Stimulated activated CD8-positive, alpha-beta memory T cell treated with anti-CD3 and anti-CD28 coated beads, Interleukin-12 subunit alpha, Interleukin-12 subunit beta, amount 100 ng/mL, for 1 hour (primary cell): ENCODE measurements at places on chromosomes 7 and 10.

- DNase-seq: peak; percentile 29
Observed at GRCh38 chr7:65980478-65981250, 1.3 kb downstream of the GUSB start.

GRCh38 chr7:95269640-95270039 is 54.7 kb downstream of the PON1 start:
- DNase-seq: no peak

DNA sequence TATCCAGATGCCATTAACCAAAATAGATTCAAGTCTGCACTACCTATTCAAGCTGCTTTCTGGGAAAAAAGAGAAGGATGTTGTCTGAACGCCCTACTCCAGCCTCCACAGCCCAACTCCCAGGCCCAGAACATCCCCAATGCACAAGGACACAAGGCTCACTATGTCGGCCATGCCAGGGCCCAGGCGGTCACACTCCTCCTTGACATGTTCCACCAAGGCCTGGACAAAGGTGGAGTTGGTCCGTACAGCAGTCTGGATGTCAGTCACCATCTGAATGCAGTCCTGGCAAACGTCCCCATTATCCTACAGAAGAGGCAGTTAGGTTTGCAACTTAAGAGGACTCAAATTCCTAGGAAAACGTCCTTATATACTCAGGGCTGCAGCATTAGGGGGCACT is 23.2 kb downstream of the PSAP start:
- DNase-seq: no peak

DNA sequence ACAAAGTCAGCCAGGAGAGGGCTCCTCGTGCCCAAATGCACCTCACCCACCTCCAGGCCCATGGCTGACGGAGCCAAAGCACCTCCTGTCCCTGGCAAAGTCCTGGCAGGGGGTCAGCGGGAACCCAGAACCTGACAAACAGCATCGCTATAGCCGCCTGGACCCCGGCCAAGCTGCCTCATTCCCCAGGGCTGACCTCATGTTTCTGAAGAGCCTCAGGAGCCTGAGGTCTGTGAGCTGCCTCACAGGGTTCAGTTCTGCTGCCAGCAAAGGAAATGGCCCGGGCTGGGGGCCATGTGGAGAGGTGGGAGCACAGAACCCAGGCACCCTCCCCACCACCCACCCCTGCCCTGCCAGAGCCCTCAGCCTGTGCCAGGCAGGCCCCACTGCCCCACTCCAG is 4.2 kb upstream of the NANOS1 start:
- no peak for DNase-seq

- no peak for DNase-seq
Observed at GRCh38 chr10:93844979-93845626, 48.7 kb upstream of the SLC35G1 start.

DNA sequence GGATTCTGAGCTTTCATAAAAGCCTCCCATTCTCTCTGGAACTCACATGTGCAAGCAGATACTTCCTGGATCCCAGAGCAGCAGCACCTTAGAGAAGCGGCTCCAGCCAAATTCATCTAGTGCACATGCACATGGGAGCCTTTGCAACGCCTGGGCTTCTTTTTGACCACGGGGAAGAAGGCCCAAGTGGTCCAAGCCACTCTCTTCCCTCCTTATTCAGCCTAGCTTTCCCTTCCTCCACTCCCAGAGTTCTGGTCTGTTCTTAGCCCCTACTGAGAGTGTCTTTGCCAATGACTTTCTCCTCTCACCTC is 118.7 kb downstream of the ZNF365 start:
- no peak for DNase-seq

GRCh38 chr7:6554848-6555247 is 3.6 kb upstream of the GRID2IP start:
- DNase-seq: no peak

DNA sequence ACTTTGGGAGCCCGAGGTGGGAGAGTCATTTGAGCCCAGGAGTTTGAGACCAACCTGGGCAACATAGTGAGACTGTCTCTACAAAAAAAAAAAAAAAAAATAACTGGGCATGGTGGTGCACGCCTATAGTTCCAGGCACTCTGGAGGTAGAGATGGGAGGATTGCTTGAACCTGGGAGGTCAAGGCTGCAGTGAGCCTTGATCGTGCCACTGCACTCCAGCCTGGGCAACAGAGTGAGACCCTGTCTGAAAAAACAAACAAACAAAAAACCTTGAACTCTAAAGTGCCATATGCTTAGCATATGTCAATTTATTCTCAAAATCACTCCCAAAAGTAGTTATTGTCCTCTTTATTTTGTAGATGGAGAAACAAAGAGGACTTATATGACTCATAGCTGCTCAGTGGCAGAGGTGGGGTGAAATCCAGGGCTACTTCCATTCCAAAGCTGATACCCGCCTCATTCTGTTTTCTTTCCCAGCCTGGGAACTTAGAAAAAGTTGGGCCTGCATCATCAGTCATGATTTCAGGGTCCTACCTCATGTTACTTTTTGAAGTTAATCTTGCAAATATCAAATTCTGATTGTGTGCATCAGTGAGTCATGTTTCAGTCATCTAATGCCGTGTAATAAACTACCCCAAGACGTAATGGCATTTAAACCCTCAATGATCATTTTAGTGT is 13.3 kb downstream of the DHTKD1 start:
- DNase-seq: no peak

DNA sequence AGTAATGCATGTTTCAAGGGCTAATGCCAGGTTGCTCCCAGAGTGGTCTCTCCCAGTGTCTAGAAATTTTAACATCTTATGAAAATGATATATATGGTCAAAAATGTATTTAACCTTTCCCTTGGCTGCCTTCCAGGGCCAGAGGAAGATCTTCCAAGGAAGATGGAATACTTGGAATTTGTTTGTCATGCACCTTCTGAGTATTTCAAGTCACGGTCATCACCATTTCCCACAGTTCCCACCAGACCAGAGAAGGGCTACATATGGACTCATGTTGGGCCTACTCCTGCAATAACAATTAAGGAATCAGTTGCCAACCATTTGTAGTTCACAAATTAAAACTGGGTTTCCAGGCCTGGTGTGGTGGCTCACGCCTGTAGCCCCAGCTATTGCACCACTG is 9.0 kb downstream of the GATAD1 start:
- no peak for DNase-seq

GRCh38 chr10:124253006-124253405 is 159.6 kb upstream of the CHST15 start:
- no peak for DNase-seq

DNA sequence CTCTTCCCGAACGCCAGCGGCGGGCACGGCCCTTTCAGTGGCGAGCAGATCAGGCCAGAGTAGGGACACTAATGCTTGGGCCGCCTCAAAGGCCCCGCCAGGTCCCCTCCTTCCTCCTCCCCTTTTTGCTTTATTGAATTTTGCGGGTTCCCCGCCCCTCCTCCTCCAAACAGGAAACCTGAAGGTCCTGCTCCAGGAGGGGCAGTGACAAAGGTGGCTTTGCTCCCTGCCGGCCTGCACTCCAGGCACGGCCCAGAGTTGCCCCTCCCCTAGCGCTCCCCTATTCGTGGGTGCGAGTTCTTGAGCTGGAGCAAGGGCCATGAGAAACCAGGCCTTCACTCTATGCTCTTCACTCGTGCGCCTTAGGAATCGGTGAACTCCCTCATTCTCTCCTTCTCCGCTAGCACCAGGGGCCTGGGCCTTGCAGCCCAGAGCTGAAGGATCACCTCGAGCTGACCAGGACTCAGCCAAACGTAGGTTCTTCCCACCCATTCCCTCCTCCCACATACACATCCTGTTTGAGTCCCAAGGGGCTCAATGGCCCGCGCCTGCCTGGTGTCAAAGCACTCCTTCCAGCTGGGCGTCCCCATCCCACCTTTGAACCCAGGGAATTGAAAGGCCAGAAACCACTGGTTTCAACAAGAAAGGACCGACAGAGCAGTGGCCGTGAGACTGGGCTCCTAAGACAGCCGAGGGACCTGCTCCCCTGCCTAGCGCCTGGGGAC is 619 bp upstream of the HOXA6 start:
- DNase-seq: no peak

DNA sequence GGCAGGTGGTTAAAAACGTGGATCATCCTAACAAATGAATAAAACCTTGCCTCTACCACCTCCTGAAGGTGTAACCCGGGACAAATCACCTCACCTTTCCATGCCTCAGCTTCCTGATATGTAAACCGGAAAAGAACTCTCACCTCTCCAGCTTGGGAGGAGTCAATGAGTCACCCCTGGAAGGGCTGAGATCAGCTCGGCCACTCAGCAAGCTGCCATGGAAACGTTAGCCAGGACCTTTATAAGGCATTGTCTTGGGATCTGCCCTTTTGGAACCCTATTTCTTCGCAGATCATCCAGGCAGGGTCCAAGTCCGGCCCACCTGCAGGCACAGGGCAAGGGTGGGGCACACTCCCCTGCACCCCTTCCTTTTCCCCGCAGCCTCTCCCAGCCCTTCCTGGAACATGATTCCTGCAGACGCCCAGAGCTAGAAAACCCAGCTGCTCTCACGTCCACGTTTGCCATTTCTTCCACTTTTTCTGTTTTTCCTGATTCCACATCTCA is 81.6 kb upstream of the PFKP start:
- no peak for DNase-seq

DNA sequence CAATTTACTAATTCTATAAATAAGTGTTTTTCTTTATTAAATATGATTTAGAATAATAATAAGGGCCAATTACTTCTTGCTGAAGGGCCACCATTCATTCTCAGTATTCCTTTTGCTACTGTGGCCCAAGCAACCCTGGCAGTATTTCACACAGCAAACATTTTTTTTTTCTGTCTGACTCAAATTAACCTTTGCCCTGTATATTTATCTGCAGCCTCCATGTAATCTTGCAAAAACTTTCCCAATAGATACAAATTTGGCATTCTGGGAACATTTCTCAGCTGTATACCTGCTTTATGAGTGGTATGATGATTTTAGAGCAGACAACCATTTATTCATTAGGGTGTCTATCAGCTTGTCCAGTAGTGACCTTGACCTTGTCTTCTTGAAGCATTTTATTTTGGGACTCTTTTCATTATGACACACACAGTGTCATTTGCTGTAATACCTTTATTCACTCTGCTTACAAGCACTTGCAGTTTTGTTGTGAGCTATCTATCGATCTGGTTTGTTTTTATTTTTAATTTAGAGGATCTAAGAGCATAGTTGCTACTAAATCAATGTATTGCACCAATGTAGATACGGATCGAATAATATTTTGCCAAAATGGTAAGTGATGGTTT is 159.7 kb upstream of the PLXDC2 start:
- DNase-seq: no peak

DNA sequence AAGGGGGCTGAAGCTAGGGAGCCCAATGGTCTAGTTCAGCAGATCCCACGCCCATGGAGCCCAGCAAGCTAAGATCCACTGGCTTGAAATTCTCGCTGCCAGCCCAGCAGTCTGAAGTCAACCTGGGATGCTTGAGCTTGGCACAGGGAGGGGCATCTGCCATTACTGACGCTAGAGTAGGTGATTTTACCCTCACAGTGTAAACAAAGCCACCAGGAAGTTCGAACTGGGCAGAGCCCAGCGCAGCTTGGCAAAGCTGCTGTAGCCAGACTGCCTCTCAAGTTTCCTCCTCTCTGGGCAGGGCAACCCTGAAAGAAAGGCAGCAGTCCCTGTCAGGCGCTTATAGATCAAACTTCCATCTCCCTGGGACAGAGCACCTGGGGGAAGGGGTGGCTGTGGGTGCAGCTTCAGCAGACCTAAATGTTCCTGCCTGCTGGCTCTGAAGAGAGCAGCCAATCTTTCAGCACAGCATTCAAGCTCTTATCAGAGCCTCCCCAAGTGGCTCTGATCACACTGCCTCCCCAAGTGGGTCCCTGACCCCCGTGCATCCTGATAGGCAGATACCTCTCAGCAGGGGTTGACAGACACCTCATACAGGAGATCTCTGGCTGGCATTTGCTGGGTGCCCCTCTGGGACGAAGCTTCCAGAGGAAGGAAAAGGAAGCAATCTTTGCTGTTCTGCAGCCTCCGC is 167.8 kb downstream of the CCDC71L start:
- no peak for DNase-seq

DNA sequence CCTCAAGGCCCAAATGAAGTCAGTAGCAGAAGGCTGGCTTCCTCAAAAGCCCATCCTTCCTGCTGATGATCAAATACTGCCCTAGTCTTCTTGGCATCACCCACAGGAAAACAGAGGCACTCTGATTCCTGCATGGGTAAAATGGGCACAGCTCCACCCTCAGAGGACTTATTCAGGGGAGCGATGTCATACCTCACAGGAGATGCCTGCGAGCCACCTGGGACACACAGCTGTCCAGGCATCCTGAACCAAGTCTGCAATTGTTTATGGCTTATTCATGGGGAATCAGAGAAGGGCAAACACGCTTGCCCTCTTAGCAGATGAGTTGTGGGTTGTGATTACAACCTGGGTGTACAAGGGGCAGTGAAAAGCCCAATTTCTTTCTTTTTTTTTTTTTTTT is 22.0 kb upstream of the LMTK2 start:
- no peak for DNase-seq

DNA sequence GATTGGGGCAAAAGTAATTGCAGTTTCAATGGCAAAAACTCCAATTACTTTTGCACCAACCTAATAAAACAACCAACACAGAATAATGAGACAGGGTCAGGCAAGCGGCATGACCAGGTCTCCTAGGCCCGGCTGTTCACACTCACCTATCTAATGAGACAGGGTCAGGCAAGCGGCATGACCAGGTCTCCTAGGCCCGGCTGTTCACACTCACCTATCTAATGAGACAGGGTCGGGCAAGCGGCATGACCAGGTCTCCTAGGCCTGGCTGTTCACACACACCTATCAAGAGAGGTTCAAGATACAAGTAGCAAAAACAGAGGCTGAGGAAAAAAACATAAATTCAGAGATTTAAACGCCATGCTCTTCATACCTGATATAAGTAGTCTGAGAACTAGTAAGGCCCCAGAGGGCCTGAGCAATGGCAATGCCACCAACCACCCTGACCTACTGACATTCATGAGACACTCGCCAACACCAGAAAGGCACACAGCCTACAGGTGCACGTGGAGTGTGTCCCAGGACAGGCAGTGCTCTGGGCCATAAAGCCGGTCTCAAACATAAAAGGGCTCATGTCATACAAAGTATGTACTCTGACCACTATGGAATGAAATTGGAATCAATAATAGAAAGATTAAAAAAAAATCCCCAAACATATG is 40.6 kb upstream of the NCAPG2 start:
- no peak for DNase-seq

DNA sequence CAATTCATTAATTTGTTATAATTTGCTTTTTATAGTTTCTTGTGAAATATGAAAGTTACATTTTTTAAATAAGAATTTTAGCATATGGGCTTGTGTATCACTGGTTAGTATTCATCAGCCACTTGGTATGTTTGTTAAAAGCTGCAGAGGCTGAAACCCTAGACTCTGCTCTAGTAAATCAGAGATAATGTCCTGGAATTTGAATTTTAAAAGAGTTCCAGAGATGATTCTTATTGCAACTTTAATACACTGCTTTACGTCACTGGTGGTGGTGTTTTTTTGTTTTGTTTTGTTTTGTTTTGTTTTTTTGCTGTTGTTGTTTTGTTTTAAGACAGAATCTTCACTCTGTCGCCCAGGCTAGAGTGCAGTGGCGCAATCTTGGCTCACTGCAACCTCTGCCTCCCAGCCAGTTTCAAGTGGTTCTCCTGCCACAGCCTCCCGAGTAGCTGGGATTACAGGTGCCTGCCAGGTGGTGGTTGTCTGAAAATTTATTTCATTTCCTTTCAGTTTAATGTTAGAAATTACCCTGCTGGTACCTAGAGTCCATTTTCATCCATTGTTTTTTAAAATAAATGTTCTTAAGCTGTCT is 43.8 kb downstream of the PTPN12 start:
- DNase-seq: no peak

- DNase-seq: no peak
Observed at GRCh38 chr7:39321909-39322498, 244.2 kb upstream of the YAE1 start.

- no peak for DNase-seq
Observed at GRCh38 chr10:89082086-89082485, 91.5 kb downstream of the FAS start.

GRCh38 chr10:6700066-6700465 is 120.0 kb upstream of the PRKCQ start:
- DNase-seq: no peak
